Activated effector memory CD4-positive, alpha-beta T cell treated with Interleukin-2 at 50 U/mL for 16 hours (primary cell): ENCODE measurements at places on chromosomes 5 and 9.

GRCh38 chr9:4126184-4126865 lies 173.5 kb downstream of the GLIS3 start:
- no peak for DNase-seq

- DNase-seq = no peak
These were observed 348.3 kb downstream of the ISL1 start for GRCh38 chr5:51731421-51732029.

DNA sequence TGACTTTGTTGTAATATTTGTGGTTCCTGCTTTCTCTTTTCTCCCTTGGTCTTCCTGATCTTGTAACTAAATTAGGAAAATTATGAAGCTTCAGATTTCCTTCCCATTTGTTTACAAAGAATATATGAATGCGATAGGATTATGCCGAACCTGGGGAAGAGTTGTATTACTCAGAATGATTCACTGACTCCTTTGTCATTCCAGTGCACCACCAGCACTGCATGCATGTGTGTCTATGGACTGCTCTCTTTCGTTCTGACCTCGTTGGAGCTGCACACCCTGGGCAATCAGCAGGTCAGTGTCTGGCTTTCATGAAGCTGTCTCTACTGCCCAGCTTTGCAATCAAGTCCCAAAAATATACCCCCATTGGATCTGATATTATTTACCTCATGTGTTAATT lies 25.5 kb downstream of the NUP188 start:
- no peak for DNase-seq

DNA sequence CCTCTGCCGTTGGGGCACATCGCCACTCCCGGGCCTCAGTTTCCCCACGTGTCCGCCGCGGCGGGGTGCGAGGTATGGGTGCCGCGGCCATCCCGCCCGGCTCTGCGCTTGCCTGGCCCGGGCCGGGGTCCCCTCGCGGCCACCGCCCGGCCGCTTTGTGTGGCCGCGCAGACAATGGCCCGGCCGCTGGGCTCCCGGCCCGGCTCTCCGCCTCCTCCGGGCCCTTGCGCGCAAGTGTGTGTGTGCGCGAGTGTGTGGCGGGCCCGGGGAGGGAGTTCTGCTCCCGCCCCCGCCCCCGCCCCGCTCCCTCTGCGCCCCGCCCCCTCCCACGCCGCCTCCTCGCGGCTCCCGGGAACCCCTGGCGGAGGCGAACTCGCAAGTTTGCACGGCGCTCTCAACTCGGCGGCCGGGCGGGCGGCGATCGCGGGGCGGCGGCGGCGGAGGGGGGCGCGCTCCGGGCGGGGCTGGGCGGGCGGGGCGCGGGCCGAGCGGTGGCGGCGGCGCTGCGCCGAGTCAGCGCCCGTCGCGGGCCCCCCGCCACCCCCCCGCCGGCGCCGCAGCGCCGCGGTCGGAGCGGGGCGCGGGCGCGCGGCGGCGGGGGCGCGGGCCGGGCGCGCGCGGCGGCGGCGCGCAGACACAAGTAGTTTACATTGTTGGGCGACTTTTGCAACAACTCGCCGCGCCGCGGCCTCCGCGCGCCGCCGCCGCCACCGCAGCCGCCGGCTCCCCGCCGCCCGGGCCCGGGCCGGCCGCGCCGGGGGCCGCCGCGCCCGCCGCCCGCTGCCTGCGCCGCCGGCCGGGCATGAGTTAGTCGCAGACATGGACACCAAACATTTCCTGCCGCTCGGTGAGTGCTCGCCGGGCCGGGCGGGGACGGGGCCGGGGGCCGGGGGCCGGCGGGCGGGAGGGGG lies at the start of gene RXRA:
TSS of gene RXRA (plus strand) at position 643 of the 911 bp plus-strand sequence. CDS start at position 820, 177 bp downstream.
- DNase-seq = peak; percentile 58

DNA sequence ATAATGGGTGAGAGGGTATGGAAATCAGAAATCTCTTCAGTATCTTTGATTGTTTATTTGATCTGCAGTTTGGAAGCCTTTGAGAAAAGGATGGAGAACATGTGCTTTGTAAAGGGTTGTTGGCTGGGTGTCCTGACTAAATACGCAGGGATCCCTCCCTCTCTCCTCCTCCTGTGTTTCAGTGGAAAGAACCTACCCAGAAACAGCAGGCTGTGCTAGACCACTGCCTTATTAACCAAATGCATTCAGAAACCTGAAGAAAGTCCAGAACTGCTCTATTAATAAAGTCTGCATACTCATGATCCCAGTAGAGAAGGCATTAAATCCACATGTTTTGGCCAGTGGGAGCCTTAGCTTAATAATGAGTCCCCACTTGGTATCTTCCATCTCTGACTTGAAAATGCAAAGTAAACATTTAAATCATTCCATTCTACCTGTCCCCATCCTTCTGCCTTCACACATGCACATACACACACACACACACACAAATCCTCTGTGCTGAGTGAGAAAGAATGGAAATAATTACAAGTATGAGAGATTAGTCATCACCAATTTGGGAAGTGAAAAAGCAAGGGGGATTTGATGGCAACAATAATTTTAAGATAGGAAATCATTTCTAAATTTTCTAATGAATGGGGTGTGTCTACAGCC lies 10.0 kb upstream of the LECT2 start:
- no peak for DNase-seq

DNA sequence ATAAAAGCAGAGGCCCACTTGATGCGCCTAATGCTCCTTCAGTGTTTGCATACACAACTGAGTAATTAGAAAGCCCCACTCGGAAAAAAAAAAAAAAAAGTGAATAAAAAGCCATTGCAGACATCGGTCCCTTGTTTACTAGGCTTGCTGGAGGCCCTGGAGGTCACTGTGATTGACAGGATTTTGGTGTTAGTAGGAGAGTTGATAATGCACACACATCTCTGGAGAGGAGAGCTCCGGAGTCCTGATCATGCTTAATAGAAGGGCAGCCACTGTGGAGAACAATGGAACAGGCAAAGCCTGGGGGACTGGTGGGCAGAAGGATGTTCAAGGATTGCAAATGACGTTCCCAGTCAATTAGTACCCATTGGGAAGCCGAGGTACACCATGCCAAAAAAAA lies 152.5 kb downstream of the EFNA5 start:
- no peak for DNase-seq

DNA sequence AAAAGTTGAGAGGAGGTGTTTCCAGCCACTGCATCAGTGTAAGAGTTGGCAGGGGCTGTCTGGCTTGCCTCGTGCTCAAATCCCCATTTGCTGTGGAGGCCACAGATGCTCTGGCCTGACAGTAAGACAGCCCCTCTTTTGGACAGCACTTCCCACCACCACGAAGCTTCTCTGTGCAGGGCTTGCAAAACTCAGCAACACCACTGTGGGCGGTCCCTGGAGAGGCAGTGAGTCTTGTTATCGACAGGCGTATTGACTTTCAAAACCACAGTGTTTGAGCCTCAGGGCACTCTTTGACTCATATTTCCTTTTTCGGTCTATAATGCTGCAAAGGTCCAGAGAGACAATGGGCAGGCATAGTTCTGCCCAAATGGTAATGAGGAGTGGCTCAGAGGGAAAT lies 539.5 kb downstream of the EBF1 start:
- DNase-seq = no peak

GRCh38 chr5:140114341-140115185 lies 654 bp downstream of the PURA start:
- DNase-seq = peak; percentile 25

- DNase-seq = no peak
These were observed 42.4 kb downstream of the MARCHF11 start for GRCh38 chr5:16137177-16137576.

DNA sequence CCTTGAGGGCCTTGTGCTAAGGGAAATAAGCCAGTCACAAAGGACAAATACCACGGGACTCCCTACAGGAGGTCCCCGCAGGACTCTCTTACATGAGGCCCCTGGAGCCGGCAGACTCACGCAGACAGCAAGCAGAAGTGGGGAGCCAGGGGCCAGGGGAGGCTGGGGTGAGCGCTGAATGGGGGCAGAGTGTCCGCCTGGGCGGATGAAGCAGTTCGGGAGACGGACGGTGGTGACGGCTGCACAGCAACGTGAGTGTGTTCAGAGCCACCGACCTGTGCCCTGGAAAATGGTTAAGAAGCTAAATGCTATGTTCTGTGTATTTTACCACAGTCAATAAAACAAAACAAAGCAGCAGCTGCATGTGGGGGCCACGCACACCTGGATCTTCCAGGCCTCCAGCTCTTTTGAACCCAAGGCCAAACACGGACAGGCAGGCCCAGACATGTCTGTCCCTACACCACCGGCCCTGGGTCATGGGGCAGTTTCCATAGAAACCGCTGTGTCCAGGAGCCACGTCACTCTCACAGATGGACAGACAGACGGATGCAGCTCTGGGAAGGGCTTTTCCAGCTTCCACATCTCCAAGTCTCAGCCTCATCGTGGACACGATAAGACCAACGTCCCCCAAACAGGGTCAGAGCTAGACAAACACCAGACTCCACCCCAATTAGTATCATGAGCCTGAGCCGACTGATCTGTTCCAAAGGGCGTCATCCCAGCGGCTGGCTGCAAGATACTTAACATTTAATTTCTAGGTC lies 103.9 kb downstream of the VAV2 start:
- DNase-seq = no peak

DNA sequence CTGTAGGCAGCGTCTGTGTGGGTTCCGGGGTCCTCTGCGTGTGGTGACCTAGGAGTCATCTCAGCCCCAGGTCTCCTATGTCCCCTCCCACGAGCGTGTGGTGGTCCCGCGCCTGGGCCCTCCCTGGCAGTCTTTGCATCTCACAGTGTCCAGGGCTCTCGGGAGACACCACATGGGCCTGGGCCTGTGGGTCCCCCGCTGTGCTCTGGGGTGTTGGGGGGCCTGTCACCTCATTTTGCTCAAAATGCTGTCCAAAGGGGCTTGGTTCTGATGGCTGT lies 27.1 kb downstream of the CEP72 start:
- DNase-seq = no peak

DNA sequence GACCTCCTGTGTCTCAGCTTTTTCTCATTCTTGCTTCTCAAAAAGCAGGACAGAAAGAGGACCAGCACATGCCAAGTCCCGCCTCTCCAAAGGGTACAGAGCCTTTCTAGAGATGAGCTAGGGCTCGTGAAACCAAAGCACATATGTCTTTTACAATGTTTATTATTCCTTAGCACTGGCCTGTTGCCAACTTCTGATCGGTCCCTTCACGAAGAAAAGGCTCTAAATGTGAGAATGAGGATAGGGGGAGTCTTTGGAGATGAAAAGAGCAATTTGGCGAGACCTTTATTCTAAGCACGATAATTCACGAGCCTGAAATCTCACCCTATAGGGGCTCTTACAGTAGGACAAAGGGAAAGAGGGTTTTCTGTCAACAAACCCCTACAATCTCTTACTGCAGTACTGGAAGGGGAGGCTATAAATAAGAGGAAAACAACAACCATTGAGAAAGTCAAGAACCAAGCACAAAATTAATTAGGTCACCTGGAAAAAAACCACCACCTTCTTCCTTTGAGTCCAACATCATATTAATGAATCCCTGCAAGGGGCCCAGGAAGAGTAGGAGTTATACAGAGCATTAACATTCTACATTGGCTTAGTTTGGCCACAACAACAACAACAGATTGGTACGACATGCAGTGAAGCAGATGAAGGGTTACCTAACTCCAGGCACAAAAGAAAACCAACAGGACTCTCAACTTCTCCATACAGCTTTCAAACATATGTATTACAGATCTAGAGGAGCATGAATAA lies 309.5 kb downstream of the PDE4D start:
- no peak for DNase-seq

DNA sequence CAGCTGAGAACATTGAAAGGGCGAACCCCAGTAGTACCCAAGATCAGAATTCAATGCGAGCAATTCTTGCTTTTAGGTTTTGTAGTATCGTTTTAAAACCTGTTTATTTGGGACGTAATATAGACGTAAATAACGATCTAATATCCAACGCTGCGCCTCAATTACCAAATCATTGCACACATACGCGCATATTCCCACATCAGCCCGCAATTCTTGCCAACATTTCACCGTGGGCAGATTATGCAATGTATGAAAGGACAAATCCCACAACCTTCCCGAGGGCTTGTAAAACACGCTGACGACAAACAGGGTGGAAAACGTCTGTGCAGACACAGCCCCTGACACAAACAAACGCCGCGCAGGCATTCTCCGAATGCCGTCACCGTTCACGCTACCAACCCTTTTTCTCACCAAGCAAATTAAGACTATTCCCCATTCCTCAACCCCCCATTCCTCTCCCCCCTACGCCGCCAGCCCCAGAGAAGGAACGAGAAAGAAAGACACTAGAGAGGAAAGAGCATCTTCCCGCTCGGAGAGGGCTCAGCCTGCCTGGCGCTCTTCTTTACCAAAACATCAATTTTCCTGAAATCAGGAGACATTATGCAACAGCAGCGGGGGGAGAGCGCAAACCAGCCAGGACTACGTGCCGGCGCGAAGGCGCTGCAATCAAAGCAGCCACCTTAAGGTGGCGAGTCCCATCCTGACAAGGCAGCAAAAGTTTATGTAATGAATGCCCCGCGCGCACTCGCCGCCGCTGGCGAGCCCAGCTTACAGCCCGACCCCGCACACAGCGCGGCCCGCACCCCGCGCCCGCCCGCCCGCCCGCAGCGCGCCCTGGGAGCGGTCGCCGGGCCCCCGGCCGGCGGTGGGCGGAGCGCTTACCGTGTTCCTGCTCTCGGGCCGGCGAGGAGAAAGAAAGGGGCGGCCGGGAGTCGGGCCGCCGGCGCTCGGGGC lies 597 bp downstream of the NFIL3 start:
- peak; percentile 47 for DNase-seq

GRCh38 chr9:78609450-78609849 lies 312.5 kb downstream of the PSAT1 start:
- no peak for DNase-seq

DNA sequence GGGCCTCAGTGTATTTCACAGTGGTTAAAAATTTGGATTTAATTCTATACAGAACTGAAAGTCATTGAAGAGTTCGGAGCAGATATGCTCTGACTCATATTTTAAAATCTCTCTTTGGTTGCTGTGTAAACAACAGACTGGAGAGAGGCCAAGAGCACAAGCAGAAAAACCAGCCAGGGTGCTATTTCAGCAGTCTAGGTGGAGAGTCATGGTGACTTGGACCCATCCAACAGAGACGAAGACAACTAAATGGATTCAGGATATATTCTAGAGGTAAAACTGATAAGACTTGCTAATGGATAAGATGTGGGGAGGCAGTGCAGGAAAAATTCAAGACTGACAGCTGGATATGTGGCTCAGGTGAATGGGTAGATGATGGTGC lies 168.9 kb downstream of the MAPKAP1 start:
- DNase-seq = no peak

DNA sequence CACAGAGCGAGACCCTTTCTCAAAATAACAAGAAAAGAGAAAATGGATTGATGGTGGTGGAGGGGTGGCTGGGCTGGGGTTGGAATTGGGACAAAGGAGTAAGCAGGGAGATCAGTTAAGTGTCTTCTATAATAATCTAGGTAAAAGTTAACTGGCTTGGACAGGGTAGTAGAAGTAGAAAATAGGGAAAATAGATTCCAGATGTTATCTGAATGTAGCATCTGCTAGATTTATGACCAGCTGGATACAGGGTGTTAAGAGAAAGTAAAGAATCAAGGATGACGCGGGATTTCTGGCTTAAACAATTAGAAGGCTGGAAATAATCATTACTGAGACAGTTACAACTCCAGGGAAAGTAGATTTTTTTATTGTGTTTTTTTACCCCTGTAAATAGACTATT lies 13.0 kb downstream of the PPP6C start:
- DNase-seq = no peak

- no peak for DNase-seq
These were observed 282.6 kb downstream of the IRX1 start for GRCh38 chr5:3878267-3878666.
